ENCODE measurements at places on chromosomes 12 and 14. TPM values are rescaled to one million over a fixed set of nuclear protein-coding genes. Genes with fewer than 3 reads are reported as not detected.

The IAPP gene
- total RNA-seq: not detected

The SRRM4 gene
- total RNA-seq: not detected

The MORN3 gene
- total RNA-seq: under 0.01 TPM

The JPH4 gene
- total RNA-seq: not detected

The ADAM20 gene
- total RNA-seq: 0.15 TPM

The AICDA gene
- not detected for total RNA-seq

The BORCS5 gene
- total RNA-seq: 22.4 TPM

The TAMALIN gene
- total RNA-seq: 6.2 TPM

The HELB gene
- total RNA-seq: 1.2 TPM

The DHRS7 gene
- total RNA-seq: 44.0 TPM

The MUCL1 gene
- total RNA-seq: not detected

The CHMP4A gene
- 32.4 TPM for total RNA-seq

The KRT75 gene
- total RNA-seq: not detected

The ST8SIA1 gene
- total RNA-seq: 0.89 TPM

The RD3L gene
- total RNA-seq: not detected

The ANG gene
- 7.9 TPM for total RNA-seq

The MRPL52 gene
- 245 TPM for total RNA-seq

The C12orf50 gene
- total RNA-seq: not detected

The FOXN4 gene
- not detected for total RNA-seq

The MGP gene
- total RNA-seq: 0.30 TPM

The GDF3 gene
- not detected for total RNA-seq

The RNASE7 gene
- not detected for total RNA-seq

The NRXN3 gene
- 0.15 TPM for total RNA-seq

The RILPL1 gene
- total RNA-seq: 9.1 TPM

The ASCL1 gene
- not detected for total RNA-seq

The TAS2R14 gene
- 1.0 TPM for total RNA-seq

The GPR135 gene
- 0.84 TPM for total RNA-seq

The FOXG1 gene
- 0.15 TPM for total RNA-seq

The ANKRD52 gene
- total RNA-seq: 10.9 TPM

The TCL1B gene
- total RNA-seq: not detected

The SERPINA4 gene
- not detected for total RNA-seq

The OTX2 gene
- not detected for total RNA-seq

The ASPG gene
- not detected for total RNA-seq

The TMEM30B gene
- 2.7 TPM for total RNA-seq

The P3H3 gene
- total RNA-seq: 54.1 TPM

The CRADD gene
- 41.0 TPM for total RNA-seq

The CLEC14A gene
- 6.2 TPM for total RNA-seq

The MAP3K9 gene
- 0.84 TPM for total RNA-seq

The ANKRD33 gene
- not detected for total RNA-seq

The TAS2R13 gene
- 0.17 TPM for total RNA-seq

The SAMD15 gene
- total RNA-seq: 1.0 TPM

The VRTN gene
- not detected for total RNA-seq

The OASL gene
- not detected for total RNA-seq

The KRT6C gene
- total RNA-seq: not detected
